Body of pancreas (tissue), 4 donors: ENCODE measurements at places on chromosomes 3 and 15.

DNA sequence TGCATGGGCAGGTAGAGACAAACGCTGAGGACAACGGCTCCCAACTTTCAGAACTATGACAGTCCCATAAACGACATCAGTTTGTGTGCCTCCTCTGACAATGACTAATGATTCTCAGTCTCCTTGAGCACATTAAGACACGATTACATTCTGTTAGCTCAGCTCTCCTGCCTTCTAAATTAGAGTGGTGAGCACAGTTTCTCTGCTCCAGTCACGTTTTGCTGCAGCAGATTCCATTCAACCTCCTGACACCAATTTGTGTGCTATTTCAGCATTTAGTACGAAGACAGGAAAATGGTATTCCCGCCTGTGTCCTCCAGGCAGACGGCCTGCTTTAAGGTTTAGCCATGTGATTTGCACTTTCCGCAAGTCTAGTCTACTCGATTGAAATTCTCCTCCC lies 458.4 kb upstream of the CFAP20DC start:
- no peaks in the 10 kb centered on the region for H3K36me3 ChIP-seq
- no peaks in the 10 kb centered on the region for H3K4me1 ChIP-seq
- DNase-seq: no peak
- no peaks in the 10 kb centered on the region for H3K27me3 ChIP-seq
- no peak overlapping the region for H3K27ac ChIP-seq

DNA sequence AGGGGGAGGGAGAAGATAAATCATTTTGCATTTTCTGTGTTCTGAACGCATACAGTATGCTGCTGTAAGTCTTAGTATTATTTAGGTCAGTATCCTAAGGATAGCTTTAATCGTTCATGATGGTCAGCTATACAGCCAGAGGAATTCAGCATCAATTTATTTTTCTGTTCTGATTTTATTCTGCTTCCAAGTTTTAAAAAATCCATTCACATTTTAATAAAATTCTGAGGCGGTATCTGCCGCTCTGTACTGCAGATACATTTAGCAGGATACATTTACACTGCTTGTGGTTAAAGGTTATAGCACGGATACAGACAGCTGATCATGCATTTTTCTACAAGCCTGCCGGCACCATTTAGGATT lies 17.8 kb downstream of the ZBTB38 start:
- H3K36me3 ChIP-seq: no peaks in the 10 kb centered on the region
- H3K4me3 ChIP-seq: no peak overlapping the region
- no peaks in the 10 kb centered on the region for H3K27me3 ChIP-seq
- DNase-seq: no peak
- H3K27ac ChIP-seq: no peak overlapping the region
- peaks cover 10% of the 10 kb centered on the region for H3K4me1 ChIP-seq

GRCh38 chr3:125165189-125165947 lies 47.2 kb downstream of the SLC12A8 start:
- H3K27ac ChIP-seq: no peak overlapping the region
- no peaks in the 10 kb centered on the region for H3K27me3 ChIP-seq
- no peak for DNase-seq
- H3K36me3 ChIP-seq: no peaks in the 10 kb centered on the region

GRCh38 chr15:77013776-77014131 lies 18.8 kb downstream of the PSTPIP1 start:
- DNase-seq: no peak
- no peaks in the 10 kb centered on the region for H3K36me3 ChIP-seq
- H3K4me3 ChIP-seq: no peak overlapping the region
- no peaks in the 10 kb centered on the region for H3K27me3 ChIP-seq
- peaks cover 6% of the 10 kb centered on the region for H3K4me1 ChIP-seq
- no peak overlapping the region for H3K27ac ChIP-seq

- no peak overlapping the region for H3K27ac ChIP-seq
- no peaks in the 10 kb centered on the region for H3K36me3 ChIP-seq
- no peak for DNase-seq
- no peak overlapping the region for H3K4me3 ChIP-seq
Measured at GRCh38 chr3:176968631-176969030, 228.7 kb downstream of the TBL1XR1 start.

GRCh38 chr15:90790561-90790960 lies 73.4 kb downstream of the BLM start:
- H3K27ac ChIP-seq: peak overlapping the region; percentile 76
- H3K4me3 ChIP-seq: no peak overlapping the region
- no peaks in the 10 kb centered on the region for H3K27me3 ChIP-seq
- H3K4me1 ChIP-seq: peaks cover 18% of the 10 kb centered on the region
- no peaks in the 10 kb centered on the region for H3K36me3 ChIP-seq
- no peak for DNase-seq

- no peak for DNase-seq
- peaks cover 10% of the 10 kb centered on the region for H3K4me1 ChIP-seq
- H3K4me3 ChIP-seq: no peak overlapping the region
Measured at GRCh38 chr3:128367221-128367620, 99.5 kb downstream of the DNAJB8 start.
